ENCODE measurements at places on chromosomes 11 and 22. TPM values are rescaled to one million over a fixed set of nuclear protein-coding genes. Genes with fewer than 3 reads are reported as not detected.

Gene CARD16
- not detected for total RNA-seq

Gene OR2AG2
- 0.26 TPM for total RNA-seq

Gene MAPK8IP2
- 5.7 TPM for total RNA-seq

Gene CBLIF
- total RNA-seq: not detected

Gene LUZP2
- 25.4 TPM for total RNA-seq

Gene ELFN2
- total RNA-seq: 0.64 TPM

Gene MTCH2
- 176 TPM for total RNA-seq

Gene POU2AF2
- total RNA-seq: not detected

Gene LINC01488
- total RNA-seq: not detected

- H3K4me1 ChIP-seq: no peaks in the 10 kb centered on the region
- no peak overlapping the region for H3K27ac ChIP-seq
- DNase-seq: no peak
- no peaks in the 10 kb centered on the region for H3K36me3 ChIP-seq
- H3K27me3 ChIP-seq: no peaks in the 10 kb centered on the region
Observed at GRCh38 chr11:111388420-111388819, 9.3 kb upstream of the POU2AF1 start.

GRCh38 chr11:63242089-63242781 lies 1.2 kb downstream of the SLC22A25 start:
- no peaks in the 10 kb centered on the region for H3K27me3 ChIP-seq
- no peak for DNase-seq
- no peak overlapping the region for H3K4me3 ChIP-seq
- H3K36me3 ChIP-seq: no peaks in the 10 kb centered on the region
- H3K4me1 ChIP-seq: no peaks in the 10 kb centered on the region
- no peak overlapping the region for H3K27ac ChIP-seq

- no peak overlapping the region for H3K4me3 ChIP-seq
- H3K27me3 ChIP-seq: no peaks in the 10 kb centered on the region
- H3K27ac ChIP-seq: no peak overlapping the region
- H3K4me1 ChIP-seq: no peaks in the 10 kb centered on the region
Observed at GRCh38 chr22:23684561-23685031, 6.2 kb upstream of the RGL4 start.

DNA sequence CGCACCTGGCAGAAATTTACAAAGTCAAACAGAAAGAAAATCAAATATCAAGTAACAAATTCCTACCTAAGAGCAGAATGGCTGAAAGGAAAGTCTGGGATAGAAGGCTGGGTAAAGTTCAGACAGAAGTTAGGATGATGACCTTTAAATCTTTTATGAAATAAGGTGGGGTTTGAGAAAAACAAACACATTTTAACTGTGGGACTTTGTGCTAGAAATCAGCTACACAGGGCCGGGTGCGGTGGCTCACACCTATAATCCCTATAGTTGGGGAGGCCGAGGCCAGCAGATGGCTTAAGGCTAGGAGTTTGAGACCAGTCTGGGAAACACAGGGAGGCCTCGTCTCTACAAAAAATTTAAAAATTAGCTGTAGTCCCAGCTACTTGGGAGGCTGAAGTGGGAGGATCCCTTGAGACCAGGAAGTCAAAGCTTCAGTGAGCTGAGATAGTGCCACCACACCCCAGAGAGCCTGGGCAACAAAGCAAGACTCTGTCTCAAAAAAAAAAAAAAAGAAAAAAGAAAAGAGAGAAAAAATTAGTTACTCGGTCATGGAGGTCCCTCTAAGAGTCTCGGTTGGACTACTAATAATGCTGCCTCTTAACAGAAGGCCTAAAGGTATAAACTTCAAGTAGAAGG lies 119.7 kb upstream of the BID start:
- peaks cover 3% of the 10 kb centered on the region for H3K36me3 ChIP-seq
- H3K27ac ChIP-seq: no peak overlapping the region
- DNase-seq: no peak

DNA sequence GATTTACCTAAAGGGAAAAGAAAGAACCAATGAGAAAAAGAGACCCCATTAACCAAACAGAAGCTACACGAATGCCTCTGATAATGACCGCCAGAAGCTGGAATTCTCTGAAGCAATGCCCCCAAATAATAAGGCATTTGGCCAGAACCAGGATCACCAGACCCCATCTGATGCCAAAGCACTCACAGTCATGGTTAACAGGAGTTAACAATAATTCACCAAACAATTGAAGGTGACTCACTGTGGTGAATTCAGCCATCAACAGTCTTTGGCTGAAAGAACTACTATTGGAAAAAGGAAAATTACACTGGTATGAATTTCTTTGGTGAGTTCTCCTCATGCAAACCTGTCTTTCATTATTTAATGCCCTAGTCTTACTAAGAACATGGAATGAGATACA lies 21.9 kb upstream of the NFRKB start:
- no peak for DNase-seq
- no peak overlapping the region for H3K4me3 ChIP-seq
- H3K4me1 ChIP-seq: no peaks in the 10 kb centered on the region
- H3K36me3 ChIP-seq: peaks cover 19% of the 10 kb centered on the region
- H3K27me3 ChIP-seq: no peaks in the 10 kb centered on the region
- H3K27ac ChIP-seq: no peak overlapping the region

- H3K27ac ChIP-seq: no peak overlapping the region
- no peaks in the 10 kb centered on the region for H3K4me1 ChIP-seq
- H3K4me3 ChIP-seq: no peak overlapping the region
- DNase-seq: no peak
- peaks cover 7% of the 10 kb centered on the region for H3K36me3 ChIP-seq
- no peaks in the 10 kb centered on the region for H3K27me3 ChIP-seq
Observed at GRCh38 chr11:3128356-3129180, 36.5 kb downstream of the OSBPL5 start.

DNA sequence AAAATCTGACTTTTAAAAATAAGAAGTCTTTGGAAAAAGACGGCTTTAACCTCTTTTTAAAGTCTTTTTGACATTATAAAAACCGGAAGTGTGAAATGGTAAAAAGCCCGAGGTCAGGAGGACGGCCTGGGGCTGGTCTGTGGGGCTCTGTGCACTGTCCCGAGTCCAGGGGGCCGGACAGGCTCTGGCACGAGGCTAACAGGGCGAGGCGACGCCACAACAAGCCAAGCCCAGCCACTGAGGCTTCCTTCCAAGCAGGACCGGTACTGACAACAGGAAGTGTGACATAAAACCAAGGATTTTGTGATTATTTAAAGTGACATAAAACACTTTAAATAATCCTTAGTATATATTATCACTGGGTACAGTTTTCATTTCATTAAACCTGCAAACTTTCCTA lies 39.2 kb downstream of the BRD1 start:
- no peak for DNase-seq
- H3K27ac ChIP-seq: no peak overlapping the region
- peaks cover 75% of the 10 kb centered on the region for H3K36me3 ChIP-seq
- no peaks in the 10 kb centered on the region for H3K27me3 ChIP-seq
- no peaks in the 10 kb centered on the region for H3K4me1 ChIP-seq

DNA sequence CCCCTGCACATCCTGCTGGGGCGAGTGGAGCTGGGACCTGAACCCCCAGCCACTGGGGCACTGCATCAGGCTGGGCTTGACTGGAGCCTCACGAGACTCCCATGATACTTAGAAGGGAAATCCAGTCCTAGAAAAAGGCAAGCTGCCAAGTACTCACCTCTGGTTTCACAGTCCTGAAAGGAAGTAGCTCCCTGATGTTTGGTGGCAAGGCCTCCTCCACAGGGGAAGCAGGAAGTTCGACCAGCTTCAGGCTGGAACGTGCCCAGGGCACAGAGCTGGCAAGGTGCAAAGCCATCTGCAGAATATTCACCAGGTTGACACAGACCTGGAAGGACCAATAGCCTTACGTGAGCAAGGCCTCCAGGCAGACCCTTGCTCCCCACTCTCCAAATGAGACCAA lies 26.8 kb upstream of the NRIP3 start:
- DNase-seq: no peak
- no peaks in the 10 kb centered on the region for H3K4me1 ChIP-seq
- H3K36me3 ChIP-seq: no peaks in the 10 kb centered on the region
- H3K4me3 ChIP-seq: no peak overlapping the region
- H3K27me3 ChIP-seq: no peaks in the 10 kb centered on the region

DNA sequence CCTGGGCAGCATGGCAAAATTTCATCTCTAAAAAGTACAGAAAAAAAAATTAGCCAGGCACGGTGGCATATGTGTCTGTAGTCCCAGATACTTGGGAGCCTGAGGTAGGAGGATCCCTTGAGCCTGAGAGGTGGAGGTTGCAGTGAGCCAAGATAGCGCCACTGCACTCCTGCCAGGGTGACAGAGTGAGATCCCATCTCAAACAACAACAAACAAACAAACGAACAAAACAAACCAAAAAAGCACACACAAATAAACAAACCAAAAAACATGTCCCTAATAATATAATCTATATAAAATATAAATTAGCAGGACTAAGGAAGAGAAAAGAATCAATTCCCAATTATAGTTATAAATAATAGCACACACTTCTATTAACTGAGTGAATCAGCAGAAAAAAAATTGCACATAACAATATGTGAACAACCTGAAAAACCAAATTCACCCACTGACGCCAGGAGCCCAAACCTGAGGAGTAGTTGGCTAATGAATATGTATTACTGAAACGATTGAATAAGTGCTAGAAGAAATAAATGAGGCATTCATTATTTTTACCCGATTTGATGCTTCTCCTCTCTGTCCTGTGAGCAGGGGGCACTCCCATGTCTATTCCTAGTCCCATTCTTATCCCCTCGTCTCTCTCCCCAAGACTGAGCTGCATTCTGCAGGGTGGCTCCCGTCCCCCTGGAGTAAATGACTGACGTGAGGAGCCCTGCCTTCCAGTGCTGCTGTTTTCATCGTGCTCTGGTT lies 108.2 kb upstream of the TOP3B start:
- H3K36me3 ChIP-seq: no peaks in the 10 kb centered on the region
- H3K4me1 ChIP-seq: no peaks in the 10 kb centered on the region
- no peak for DNase-seq
- H3K4me3 ChIP-seq: no peak overlapping the region
- no peak overlapping the region for H3K27ac ChIP-seq

DNA sequence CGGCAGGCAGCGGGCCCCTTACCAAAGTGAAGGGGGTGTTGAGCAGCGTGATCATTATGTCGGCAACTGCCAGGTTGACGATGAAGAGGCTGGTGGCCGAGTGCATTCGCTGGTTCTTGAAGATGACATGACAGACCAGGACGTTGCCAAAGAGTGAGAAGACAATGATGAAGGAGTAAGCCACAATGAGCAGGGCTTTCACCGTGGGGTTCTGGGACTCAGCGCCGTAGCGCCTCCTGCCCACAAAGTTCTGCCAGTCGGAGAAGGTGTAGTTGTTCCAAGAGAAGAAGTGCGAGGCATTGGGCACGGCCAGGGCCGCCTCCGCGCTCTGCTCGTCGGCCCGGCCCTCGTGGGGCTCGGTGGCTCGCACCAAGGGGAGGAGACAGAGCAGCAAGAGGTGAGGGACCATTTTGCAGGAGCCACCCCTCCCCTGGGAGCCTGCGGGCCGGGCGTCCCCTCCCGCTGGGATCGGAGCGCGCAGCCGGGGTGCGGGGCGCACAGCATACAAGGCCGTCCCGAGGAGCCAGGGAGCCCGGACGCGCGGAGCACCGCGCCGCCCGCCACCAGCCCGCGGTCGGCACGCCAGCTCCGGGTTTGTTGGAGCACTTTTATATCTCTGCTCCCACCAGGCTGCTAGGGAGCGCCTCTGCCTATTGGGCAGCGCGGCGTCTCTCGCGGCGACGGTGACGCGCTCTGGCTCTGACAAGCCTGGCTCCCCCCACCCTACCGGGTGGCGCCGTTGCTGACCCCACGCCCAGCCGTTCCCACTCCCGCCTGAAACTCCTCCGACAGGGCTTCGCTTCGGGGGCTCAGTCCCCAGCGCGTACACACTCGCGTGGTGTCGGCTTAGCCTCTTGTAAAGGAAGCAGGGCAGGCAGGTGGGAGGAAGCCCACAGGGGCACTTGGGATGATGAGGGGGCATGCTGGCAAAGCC lies at the start of gene GPR83:
GPR83 (minus strand) TSS at position 581 of the 934 bp plus-strand sequence; CDS start at position 409, 172 bp downstream.
- no peaks in the 10 kb centered on the region for H3K4me1 ChIP-seq
- H3K4me3 ChIP-seq: peak within 1 kb of the TSS; percentile 88
- no peak within 1 kb of the TSS for H3K27ac ChIP-seq
- H3K36me3 ChIP-seq: no peaks in the 10 kb centered on the region

- no peaks in the 10 kb centered on the region for H3K27me3 ChIP-seq
- H3K36me3 ChIP-seq: peaks cover 22% of the 10 kb centered on the region
- H3K4me3 ChIP-seq: no peak overlapping the region
- H3K4me1 ChIP-seq: no peaks in the 10 kb centered on the region
- no peak overlapping the region for H3K27ac ChIP-seq
Observed at GRCh38 chr11:22984045-22984444, 123.8 kb upstream of the CCDC179 start.

- H3K27ac ChIP-seq: no peak overlapping the region
- H3K4me3 ChIP-seq: no peak overlapping the region
- no peaks in the 10 kb centered on the region for H3K36me3 ChIP-seq
- H3K4me1 ChIP-seq: no peaks in the 10 kb centered on the region
- H3K27me3 ChIP-seq: no peaks in the 10 kb centered on the region
Observed at GRCh38 chr11:116694349-116694725, 78.5 kb downstream of the BUD13 start.

GRCh38 chr11:35714882-35715627 lies 52.5 kb downstream of the TRIM44 start:
- no peak overlapping the region for H3K4me3 ChIP-seq
- no peak overlapping the region for H3K27ac ChIP-seq
- no peaks in the 10 kb centered on the region for H3K4me1 ChIP-seq
- no peaks in the 10 kb centered on the region for H3K36me3 ChIP-seq
- H3K27me3 ChIP-seq: no peaks in the 10 kb centered on the region

- no peak overlapping the region for H3K27ac ChIP-seq
- no peak overlapping the region for H3K4me3 ChIP-seq
- no peaks in the 10 kb centered on the region for H3K36me3 ChIP-seq
- no peak for DNase-seq
- H3K4me1 ChIP-seq: peaks cover 4% of the 10 kb centered on the region
Observed at GRCh38 chr22:35860087-35860733, 142.5 kb downstream of the APOL5 start.

DNA sequence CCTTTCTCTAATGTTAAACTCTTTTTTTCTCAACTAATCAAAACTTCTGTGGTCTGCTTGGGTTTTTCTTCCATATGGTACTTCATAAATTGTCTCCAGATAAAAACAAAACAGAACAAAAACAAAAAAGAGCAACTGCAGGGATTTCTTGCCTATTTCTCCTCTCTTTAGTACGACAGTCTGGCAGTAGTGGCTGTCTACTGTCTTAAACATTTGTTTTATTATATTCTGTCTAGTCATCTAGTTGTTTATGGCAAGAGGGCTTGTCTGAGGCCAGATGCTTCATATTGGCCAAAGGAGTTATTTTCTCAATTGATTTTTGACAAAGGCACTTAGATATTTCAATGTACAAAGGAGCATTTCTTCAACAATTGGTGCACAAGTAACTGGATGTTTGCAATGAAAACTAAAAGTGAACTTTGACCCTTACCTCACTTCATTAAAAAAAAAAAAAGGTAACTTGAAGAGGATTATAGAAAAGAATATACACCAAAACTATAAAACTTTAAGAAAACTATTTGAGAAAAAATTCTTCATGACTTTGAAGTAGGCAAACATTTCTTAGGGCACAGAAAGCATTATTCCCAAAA lies 404.2 kb downstream of the LUZP2 start:
- H3K27me3 ChIP-seq: no peaks in the 10 kb centered on the region
- no peaks in the 10 kb centered on the region for H3K36me3 ChIP-seq
- no peak overlapping the region for H3K4me3 ChIP-seq
- no peak overlapping the region for H3K27ac ChIP-seq

- no peak overlapping the region for H3K27ac ChIP-seq
- H3K27me3 ChIP-seq: no peaks in the 10 kb centered on the region
- DNase-seq: peak; percentile 82
- H3K36me3 ChIP-seq: no peaks in the 10 kb centered on the region
- no peak overlapping the region for H3K4me3 ChIP-seq
- no peaks in the 10 kb centered on the region for H3K4me1 ChIP-seq
Observed at GRCh38 chr11:9765320-9766101, 101.6 kb downstream of the SWAP70 start.

All from H9 (cell line).